ENCODE measurements at places on chromosomes 2 and 18.

DNA sequence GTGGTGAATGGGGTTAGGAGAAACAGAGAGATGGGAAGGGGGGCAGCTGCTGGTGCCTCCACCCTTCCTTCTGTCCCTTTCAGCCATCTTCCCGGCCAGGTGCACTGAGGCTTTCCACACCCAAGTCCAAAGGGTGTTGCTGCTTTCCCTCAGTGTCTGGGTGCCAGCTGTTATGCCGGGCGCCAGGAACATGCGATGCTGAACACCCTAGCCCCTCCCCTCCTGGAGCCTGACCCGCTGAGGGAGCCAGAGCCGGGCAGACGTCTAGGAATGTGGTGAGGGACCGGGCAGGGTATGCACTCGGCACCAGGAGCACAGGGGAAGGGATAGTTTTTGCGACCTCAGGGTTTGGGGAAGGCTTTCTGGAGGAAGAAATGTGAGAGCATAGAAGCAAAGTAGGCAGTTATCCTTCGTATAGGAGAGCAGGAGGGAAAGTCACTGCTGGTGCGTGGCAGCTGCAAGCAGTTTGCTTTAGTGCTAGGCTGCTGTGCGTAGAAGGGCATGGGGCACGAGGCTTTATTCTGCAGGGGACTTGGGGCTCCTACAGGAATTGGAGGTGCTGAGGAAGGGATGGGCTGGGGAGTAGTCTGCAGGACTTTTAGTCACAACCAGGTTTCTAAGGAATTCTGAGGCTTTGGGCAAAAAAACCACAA, 147.7 kb downstream of the TSN start:
- no peak for DNase-seq

- no peak for DNase-seq
These were observed 3.3 kb downstream of the CLUL1 start for GRCh38 chr18:600107-600506.

DNA sequence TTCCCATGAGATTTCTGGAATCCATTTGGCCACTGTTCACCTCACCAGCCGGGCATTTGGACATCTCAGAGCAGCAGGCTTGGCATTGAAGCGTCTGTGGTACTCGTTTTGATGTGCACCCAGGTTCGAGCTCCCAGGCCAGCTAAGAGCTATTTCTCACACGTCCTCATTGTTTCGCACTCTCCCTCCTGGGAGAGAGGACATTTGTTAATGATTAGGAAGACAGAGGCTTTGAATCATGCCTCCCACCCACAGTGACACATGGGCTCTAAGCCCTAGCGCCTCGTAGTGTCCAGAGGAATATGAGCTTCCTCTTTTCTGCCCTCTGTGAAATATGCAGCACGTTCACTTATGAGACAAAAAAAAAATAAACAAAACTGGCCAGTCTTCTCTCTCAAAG, 361.8 kb downstream of the RND3 start:
- DNase-seq, result no peak

GRCh38 chr18:46439037-46439436, 218.0 kb downstream of the LOXHD1 start:
- DNase-seq, result no peak

DNA sequence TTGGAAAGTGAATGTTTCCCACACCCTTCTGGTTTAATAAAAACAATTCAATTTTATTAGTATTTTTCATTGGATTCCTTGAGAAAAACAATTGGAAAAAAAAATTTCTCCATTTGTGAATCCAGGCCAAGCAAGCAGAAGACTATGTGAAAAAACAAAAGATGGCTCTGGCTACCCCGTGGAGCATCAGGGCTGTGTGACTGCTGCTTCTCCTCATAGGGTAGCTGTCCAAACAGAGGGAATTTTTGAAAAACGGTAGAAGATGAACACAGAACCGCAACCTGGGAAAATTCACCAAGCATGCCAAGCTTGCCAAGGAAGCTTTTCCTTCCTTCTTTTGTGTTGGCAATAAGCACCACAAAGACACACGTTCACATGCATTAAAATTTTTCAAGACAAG, 71.3 kb upstream of the ACVR2A start:
- DNase-seq, result no peak

- DNase-seq, result peak; percentile 40
These were observed 66.0 kb upstream of the PMAIP1 start for GRCh38 chr18:59833785-59834184.

DNA sequence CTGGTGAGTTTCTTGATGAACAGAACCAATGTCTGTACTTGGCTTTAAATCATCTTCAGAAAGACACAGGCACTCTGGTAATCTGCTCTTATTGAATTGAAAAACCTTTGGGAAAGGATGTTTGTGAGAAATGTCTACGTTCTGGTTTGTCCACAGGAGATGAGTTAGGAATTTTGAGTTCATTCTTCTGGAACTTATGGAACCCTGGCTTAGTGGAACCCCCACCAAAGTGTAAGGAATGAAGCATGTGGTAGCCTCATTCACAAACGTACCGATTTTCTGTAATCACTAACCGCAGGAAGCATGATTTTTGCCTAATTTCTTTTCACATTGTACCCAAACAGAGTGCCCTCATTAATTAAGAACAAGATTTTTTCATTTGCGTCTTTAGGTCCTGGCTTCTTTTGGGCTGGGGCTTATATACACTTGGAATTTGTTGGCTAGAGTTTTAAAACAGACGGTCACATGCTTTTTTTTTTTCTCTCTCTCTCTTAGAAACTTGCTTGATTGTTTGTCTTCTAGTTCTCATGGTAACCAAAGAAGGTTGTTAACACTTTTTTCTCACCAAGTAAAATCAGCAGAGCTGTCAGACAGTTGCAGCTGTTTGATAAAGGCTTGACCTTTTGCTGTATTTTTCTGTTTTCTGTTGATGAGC, 314.1 kb upstream of the THUMPD2 start:
- DNase-seq, result no peak

- DNase-seq, result no peak
These were observed 228.3 kb upstream of the SETBP1 start for GRCh38 chr18:44452346-44452745.

GRCh38 chr2:159044804-159045286, 76.4 kb downstream of the TANC1 start:
- no peak for DNase-seq

DNA sequence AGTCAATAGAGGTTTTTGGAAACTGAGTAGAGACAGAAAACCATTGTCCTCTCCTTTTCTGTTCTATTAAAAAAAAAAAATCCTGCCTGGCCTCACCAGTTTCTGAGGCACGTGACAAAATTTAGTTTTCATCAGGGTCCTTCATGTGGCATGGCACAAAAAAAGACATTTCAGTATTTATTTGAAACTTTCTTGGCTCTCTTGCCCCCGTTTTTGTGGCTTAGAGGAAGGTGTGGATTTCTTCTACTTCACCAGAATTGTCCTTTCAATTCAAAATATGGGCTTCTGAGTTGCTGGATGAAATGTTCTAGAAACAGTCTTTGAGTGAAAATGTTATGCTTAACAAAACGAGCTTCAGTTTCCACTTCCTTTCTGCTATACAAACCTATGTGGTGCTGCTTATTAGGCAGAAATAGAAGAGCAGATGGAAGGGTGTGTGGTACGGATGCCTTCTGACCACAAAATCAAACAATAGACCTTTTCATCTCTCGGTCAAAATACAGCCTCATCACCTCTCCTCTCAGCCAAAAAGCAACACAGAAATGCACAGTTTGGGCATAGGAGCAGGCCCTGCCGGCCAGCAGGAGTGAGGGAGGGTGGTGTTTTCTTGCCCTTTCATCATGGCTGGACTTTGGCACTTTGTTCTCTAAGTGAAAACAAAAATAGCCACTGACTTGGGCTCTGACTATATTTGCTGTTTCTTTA, 89.2 kb downstream of the SH3RF3 start:
- DNase-seq, result peak; percentile 20

GRCh38 chr2:162212366-162212765, 30.9 kb downstream of the FAP start:
- no peak for DNase-seq
